ENCODE measurements at places on chromosomes 13 and 19.
A peak's percentile ranks its signal among the peaks of the same experiment; 100 is the strongest.

DNA sequence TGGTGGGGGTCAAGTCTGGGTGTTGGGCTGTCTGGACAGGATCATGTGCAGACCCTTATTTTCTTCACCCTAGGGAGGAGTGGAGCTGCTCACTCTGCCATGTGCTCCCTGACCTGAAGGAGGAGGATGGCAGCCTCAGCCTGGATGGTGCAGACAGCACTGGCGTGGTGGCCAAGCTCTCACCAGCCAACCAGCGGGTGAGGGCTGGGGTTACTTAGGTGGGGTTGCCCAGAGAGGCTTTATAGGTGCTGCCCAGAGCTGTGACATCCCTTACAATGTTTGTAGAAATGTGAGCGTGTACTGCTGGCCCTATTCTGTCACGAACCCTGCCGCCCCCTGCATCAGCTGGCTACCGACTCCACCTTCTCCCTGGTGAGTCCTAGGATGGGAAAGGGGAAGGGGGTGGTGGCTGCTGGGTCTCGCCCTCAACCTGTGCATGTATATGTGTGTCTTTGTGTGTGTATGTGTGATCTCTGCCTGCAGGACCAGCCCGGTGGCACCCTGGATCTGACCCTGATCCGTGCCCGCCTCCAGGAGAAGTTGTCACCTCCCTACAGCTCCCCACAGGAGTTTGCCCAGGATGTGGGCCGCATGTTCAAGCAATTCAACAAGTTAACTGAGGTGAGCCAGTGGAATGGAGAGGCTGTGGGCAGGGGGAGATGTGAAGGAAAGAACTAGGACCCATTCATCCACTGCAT lies 5.1 kb downstream of the CHMP2A start:
- DNase-seq: no peak

GRCh38 chr13:20209948-20210347 lies 17.2 kb upstream of the GJB2 start:
- no peak for DNase-seq

- DNase-seq: peak; percentile 75
Measured at GRCh38 chr19:1028062-1028926, 1.9 kb downstream of the CNN2 start.

- peak; percentile 6 for DNase-seq
Measured at GRCh38 chr13:110690516-110690915, 15.4 kb downstream of the CARS2 start.

DNA sequence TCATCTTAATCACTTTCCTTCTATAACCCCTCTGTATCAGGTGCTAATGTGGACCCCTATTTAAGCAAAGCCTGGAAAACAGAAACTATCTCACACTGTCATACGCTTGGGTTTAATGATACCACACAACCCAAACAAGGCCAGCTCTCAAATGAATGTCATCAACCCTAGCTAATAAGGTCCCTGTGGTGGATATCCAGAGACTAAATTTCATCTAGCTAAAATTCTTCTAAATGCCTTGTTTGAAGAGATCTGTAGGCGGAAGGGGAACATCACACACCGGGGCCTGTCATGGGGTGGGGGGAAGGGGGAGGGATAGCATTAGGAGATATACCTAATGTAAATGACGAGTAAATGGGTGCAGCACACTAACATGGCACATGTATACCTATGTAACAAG lies 95.5 kb downstream of the FOXO1 start:
- no peak for DNase-seq

DNA sequence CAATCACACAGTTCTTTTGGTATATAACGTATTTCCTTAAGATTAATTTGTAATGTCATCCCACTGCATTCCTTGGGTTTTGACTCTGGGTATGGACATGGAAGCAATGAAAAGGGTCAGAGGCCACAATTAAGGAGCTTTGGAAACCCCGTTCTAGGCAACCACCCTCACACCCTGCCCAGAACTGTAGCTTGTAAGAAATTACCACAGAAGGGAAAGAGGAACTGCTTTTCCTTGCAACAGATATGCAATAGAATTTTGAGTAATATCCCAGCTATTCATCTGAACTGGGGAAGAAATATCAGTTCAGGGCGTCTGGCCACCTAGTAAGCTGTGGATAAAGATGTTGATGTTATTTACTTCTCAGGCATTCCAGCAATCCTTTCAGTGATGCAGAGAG lies 985 bp upstream of the CLC start:
- DNase-seq: no peak
